Activated CD4-positive, alpha-beta T cell treated with anti-CD3 and anti-CD28 coated beads, Interleukin-2, amount 10 ng/mL, durations not matched to agents 7 days and 5 days (primary cell): ENCODE measurements at places on chromosomes 12 and 14. TPM values are rescaled to one million over a fixed set of nuclear protein-coding genes. Genes with fewer than 3 reads are reported as not detected.
A peak's percentile ranks its signal among the peaks of the same experiment; 100 is the strongest.

DNA sequence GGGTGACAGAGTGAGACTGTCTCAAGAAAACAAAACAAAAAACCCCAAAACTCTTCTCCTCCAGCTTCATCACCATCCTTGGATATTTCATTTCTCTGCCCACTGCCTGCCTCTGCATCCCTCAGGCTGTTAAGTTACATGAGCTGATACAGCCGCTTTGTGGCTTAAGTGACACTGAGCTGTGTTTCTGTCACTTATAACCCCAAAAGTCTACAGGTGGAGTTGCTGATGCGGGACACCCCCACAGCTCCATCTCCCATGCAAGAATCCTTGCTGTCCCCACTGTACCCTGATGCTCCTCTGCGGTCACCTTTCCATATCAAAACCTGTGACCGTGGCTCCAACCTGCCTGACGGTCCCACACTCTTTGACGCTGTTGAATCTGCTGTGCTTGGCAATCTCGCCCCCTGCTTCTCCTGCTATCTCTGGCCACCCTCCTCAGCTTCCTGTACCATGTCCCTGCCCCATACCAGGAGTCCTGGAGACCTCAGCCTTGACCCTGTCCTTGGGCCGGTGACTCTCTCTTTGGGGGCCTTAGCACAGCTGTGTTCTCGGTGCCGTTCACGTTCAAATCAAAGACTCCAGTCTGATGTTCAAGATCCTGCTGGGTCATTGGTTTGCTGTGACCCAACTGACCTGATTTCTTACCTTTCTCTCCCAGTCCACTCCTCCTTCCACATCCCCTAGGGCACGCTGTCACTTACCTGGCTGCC, 20.3 kb downstream of the HVCN1 start:
- peaks cover 56% of the 10 kb centered on the region for H3K36me3 ChIP-seq
- no peak overlapping the region for H3K4me3 ChIP-seq
- no peak for DNase-seq
- H3K27me3 ChIP-seq: no peaks in the 10 kb centered on the region
- H3K4me1 ChIP-seq: peaks cover 32% of the 10 kb centered on the region

MYO1H gene
- not detected for total RNA-seq

- no peaks in the 10 kb centered on the region for H3K36me3 ChIP-seq
- no peak overlapping the region for H3K27ac ChIP-seq
- peaks cover 15% of the 10 kb centered on the region for H3K27me3 ChIP-seq
- no peak overlapping the region for H3K4me3 ChIP-seq
Measured at GRCh38 chr12:10196210-10196609, 16.5 kb upstream of the GABARAPL1 start.

DNA sequence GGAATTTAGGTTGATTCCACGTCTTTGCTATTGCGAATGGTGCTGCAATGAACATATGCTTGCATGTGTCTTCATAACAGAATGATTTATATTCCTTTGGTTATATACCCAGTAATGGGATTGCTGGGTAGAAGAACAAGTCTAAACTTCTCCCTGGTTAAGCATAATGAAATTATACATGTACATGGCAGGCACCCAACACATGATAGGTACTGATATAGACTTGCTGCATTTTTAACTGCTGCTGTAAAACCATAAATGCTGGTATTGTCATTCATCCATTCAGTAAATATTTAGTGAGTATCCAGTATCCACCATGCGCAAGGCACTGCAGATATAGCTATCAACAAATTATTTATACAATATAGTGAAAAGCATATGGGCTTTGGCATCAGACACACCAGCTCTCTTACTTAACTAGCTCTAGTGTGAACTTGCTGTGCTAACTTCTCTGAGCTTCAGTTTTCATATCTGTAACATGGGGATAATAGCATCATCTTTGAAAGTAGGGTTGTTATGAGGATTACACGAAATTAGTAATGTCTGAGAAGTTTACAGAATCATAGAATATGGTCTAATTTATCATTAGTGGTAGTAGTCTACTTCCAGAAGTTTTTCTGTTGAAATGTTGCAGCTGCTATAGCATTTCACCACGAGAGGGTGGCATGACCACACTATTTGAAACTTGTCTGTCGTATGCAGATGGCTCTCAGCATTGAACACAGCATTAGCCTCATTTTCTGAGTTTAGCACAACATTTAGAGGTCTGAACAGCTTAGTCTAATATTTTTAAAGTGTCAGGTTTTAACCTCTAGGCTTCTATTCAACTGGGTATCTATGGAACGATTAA, 32.0 kb upstream of the SEL1L start:
- no peaks in the 10 kb centered on the region for H3K4me1 ChIP-seq
- H3K27me3 ChIP-seq: peaks cover 5% of the 10 kb centered on the region
- H3K36me3 ChIP-seq: no peaks in the 10 kb centered on the region
- no peak for DNase-seq
- H3K27ac ChIP-seq: no peak overlapping the region
- H3K4me3 ChIP-seq: no peak overlapping the region

DNA sequence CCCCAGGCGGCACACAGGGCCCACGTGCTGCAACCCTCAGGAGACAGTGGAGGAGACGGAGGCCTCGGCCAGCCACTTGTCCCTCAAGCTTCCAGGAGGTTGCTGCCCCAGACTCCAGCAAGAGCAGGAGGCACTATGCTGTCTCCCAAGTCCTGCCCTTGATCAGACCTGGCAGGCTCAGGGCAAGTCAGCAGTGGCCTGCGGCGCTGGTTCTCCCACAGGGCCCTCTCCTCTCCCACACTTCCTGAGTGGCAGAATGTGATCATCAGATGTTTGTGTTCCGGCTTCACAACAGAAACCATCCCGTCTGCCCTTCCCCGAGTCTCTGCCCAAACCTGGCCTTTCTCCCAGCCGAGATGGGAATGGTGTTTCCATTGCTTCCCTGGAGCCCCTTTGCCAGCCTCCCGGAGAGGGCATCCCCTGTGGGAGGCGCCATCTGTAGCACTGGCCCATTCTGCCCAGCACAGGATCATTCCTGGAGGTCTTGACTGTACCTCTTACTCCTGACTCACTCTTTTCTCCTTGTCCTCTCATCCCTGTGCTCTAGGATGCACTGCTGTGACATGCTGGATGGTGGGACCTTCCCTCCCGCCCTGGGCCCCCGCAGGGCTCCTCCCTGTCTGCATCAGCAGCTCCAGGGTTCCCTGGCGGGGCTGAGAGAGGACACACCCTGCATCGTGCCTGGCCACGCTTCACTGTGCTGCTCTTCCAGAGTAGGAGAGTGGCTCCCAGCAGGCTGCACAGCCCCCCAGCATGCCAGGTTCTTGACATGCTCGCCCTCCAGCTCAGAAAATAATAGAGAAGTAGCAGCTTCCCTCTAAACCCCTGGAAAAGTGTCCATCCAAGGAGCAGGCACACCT, 114.7 kb upstream of the FKBP4 start:
- no peak overlapping the region for H3K27ac ChIP-seq
- H3K4me3 ChIP-seq: no peak overlapping the region
- no peaks in the 10 kb centered on the region for H3K27me3 ChIP-seq
- no peak for DNase-seq

DNA sequence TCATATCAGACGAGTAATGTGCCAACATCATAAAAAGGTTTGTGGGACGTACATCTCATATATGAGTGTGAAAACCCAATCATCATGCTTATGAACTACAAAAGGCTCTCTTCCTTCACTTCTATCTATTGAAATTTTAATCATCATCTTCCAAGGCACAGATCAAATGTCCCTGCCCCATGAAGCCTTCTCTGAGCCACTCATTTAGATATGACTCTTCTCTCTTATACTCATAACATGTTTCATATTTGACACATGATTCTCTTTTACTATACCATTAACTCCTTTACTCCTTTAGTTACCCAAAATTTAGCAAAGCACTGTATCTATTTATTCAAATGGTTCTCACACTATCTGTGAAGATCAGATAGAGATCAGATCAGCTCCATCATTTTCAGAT, 22.2 kb downstream of the RALGAPA1 start:
- no peak overlapping the region for H3K4me3 ChIP-seq
- DNase-seq: no peak
- H3K27ac ChIP-seq: no peak overlapping the region

DNA sequence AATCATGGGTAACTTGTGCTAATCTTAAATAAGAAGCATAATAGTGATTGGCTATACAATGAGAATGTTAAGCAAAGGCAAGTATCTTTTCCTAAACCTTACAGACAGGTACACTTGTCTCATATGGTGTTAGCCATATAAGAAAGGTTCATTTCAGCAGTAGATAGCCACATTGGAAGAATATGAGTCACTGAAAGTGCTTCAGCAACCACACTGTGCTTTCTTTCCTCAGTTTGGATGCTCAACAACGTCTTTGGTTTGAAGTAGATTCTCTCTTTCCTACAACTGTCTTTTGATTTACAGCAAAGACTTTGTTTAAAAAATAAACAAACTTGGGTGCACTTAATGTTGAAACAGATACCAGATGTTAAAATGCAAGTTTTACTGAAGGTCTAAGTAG, 8.9 kb downstream of the DDHD1 start:
- no peak overlapping the region for H3K4me3 ChIP-seq
- H3K27ac ChIP-seq: peak overlapping the region; percentile 62
- peak; percentile 14 for DNase-seq
- peaks cover 79% of the 10 kb centered on the region for H3K36me3 ChIP-seq

ANKRD9 gene
- total RNA-seq: 4.9 TPM

- no peaks in the 10 kb centered on the region for H3K4me1 ChIP-seq
- H3K4me3 ChIP-seq: no peak overlapping the region
- DNase-seq: no peak
- no peaks in the 10 kb centered on the region for H3K36me3 ChIP-seq
Measured at GRCh38 chr14:58722441-58722840, 84.7 kb downstream of the DACT1 start.

NPFF gene
- total RNA-seq: not detected

E2F7 gene
- total RNA-seq: 29.4 TPM

GRCh38 chr12:104714369-104714768, 243.7 kb downstream of the SLC41A2 start:
- peaks cover 38% of the 10 kb centered on the region for H3K4me1 ChIP-seq
- no peak overlapping the region for H3K27ac ChIP-seq
- no peak overlapping the region for H3K4me3 ChIP-seq
- H3K27me3 ChIP-seq: no peaks in the 10 kb centered on the region

DNA sequence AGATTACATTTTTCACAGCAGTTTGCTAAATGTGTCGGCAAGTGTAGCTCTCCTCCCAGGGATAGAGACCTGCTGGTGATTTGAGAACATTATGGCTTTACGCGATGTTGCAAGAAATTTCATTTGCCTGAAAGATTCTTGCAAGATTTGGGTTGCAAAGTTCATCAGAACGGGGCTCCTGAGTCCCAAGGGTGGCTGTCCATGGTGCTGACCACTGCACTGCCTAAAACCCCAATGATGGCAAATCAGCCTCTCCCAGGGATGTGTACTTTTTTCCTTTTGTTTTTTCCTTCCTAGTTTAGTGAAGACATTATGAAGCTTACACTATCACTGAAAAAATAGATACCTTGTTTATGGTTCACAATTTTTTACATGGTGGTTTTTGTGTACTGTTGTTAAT, 85.4 kb downstream of the WSCD2 start:
- no peak overlapping the region for H3K4me3 ChIP-seq
- no peaks in the 10 kb centered on the region for H3K4me1 ChIP-seq
- H3K27me3 ChIP-seq: no peaks in the 10 kb centered on the region
- H3K27ac ChIP-seq: no peak overlapping the region

DNA sequence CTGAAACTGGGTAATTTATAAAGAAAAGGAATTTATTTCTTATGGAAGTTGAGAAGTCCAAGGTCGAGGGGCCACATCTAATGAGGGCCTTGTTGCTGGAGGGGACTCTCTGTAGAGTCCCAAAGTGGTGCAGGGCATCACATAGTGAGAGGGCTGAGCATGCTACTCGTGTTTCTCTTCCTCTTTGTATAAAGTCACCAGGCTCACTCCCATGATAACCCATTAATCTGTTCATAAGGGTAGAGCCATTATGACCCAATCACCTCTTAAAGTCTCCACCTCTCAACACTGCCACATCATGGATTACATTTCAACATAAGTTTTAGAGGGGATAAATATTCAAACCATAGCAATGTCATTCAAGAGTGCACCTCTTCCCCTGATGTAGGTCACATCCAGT, 79.1 kb upstream of the ATP2B1 start:
- no peak for DNase-seq
- H3K27ac ChIP-seq: no peak overlapping the region
- H3K4me1 ChIP-seq: peaks cover 2% of the 10 kb centered on the region
- H3K36me3 ChIP-seq: no peaks in the 10 kb centered on the region
- no peak overlapping the region for H3K4me3 ChIP-seq

- no peaks in the 10 kb centered on the region for H3K36me3 ChIP-seq
- no peak overlapping the region for H3K27ac ChIP-seq
- no peak overlapping the region for H3K4me3 ChIP-seq
- peaks cover 5% of the 10 kb centered on the region for H3K27me3 ChIP-seq
- no peak for DNase-seq
Measured at GRCh38 chr14:94001016-94001415, 3.9 kb downstream of the CCDC197 start.

RIMBP2 gene
- not detected for total RNA-seq

- H3K4me1 ChIP-seq: peaks cover 3% of the 10 kb centered on the region
- H3K27ac ChIP-seq: no peak overlapping the region
- no peak overlapping the region for H3K4me3 ChIP-seq
- peaks cover 15% of the 10 kb centered on the region for H3K27me3 ChIP-seq
Measured at GRCh38 chr14:75318353-75318752, 39.7 kb downstream of the FOS start.

GRCh38 chr12:118237052-118237665, 101.2 kb downstream of the PEBP1 start:
- H3K36me3 ChIP-seq: peaks cover 45% of the 10 kb centered on the region
- H3K27me3 ChIP-seq: no peaks in the 10 kb centered on the region
- H3K27ac ChIP-seq: no peak overlapping the region
- peaks cover 15% of the 10 kb centered on the region for H3K4me1 ChIP-seq

DNA sequence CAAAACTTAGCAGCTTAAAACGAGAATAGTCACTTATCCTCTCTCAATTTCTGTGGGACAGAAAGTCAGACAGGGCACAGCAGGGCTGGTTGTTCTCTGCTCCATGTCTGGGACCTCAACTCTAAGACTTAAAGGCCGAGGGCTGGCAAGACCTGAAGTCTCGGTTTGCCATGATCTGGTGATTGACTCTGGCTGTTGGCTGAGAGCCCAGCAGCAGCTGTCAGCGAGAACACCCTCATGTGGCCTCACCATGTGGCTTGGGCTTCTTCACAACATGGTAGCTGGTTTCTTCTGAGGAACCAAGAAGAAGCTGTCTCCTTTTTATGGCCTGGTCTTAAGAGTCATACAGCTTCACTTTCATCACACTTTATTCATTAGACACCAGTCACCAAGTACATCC, 1.7 kb upstream of the VASH1 start:
- no peak overlapping the region for H3K4me3 ChIP-seq
- H3K36me3 ChIP-seq: no peaks in the 10 kb centered on the region
- no peak for DNase-seq
- H3K27ac ChIP-seq: no peak overlapping the region
- H3K27me3 ChIP-seq: peaks cover 50% of the 10 kb centered on the region

DNA sequence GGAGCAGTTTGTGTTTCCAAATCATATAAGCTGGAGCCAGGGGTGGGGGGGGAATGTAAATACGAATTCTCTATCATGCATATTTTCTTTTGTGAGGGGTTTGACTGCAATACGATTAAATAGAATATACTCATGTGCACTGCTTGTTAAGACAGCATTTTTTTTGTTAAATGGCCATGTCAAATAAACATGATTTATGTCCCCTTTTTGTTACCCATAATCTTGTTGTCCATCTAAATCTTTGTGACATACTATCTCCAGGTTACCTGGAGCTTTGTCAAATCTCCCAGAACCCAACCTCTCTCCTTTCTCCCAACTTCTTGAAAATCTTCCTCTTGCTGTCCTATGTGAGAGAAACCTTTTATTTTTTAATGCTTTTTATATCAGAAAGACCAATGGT, 233.1 kb downstream of the SLC25A21 start:
- no peak overlapping the region for H3K4me3 ChIP-seq
- DNase-seq: no peak
- no peak overlapping the region for H3K27ac ChIP-seq
- no peaks in the 10 kb centered on the region for H3K36me3 ChIP-seq

UNG gene
- total RNA-seq: 40.2 TPM

SCNN1A gene
- 0.54 TPM for total RNA-seq

PLEKHH1 gene
- total RNA-seq: 0.50 TPM

TMEM106C gene
- total RNA-seq: 145 TPM

TRHDE gene
- not detected for total RNA-seq
